ENCODE measurements at places on chromosomes 5 and 9. TPM values are rescaled to one million over a fixed set of nuclear protein-coding genes. Genes with fewer than 3 reads are reported as not detected.

GRCh38 chr9:85156652-85157051 lies 487.1 kb downstream of the NTRK2 start:
- no peak for DNase-seq
- H3K27ac ChIP-seq = no peak overlapping the region
- H3K36me3 ChIP-seq = no peaks in the 10 kb centered on the region
- no peak overlapping the region for H3K4me3 ChIP-seq

Gene SPINK4
- 0.38 TPM for total RNA-seq

Gene PCDHA13
- under 0.01 TPM for total RNA-seq

Gene ABITRAM
- 8.2 TPM for total RNA-seq

DNA sequence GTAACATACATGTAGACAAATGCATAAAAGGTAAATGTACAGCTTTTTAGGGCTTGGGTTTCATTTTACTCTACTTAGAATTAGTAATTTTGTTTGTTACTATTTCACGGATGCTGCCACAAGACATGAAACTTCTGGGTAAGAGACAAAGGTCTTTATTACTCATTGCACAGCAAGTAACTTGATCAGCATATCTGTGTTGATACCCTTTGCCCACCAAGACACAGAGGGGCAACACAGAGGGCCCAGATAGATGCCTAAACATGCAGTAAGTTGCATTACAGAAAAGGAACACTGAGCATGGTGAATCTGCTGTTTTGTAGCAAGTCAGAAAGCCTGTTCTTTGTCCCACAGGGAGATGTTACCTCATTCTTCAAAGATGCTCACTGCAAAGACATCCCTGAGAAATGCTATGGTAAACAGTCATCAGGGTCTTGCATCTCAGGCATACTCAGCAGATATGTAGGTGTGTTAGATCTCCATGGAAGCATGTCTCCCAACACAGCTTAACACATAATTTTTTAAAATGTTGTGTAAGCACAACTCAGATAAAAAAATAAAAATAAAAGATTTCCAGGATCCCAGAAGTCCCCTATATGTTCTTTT lies 10.3 kb downstream of the ITGA2 start:
- no peaks in the 10 kb centered on the region for H3K27me3 ChIP-seq
- no peak overlapping the region for H3K4me3 ChIP-seq
- no peaks in the 10 kb centered on the region for H3K36me3 ChIP-seq
- H3K4me1 ChIP-seq = no peaks in the 10 kb centered on the region
- H3K27ac ChIP-seq = no peak overlapping the region

DNA sequence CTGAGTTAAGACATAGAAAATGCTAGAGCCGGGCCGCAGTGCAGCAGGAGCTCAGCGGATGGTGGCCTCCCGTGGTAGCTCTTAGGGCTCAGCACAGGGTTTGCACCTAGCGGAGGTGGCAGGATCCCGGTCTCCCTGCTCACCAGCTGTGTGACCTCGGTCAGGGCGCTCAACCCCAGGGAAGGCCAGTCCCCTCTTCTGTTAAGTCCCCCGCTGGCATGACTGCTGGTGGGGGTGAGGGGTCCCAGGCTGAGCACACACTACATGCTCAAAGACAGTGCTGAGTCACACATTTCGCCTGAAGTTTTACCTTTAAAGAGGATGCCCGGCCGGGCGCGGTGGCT lies 39.0 kb downstream of the HRH2 start:
- H3K4me3 ChIP-seq = no peak overlapping the region
- H3K4me1 ChIP-seq = peaks cover 20% of the 10 kb centered on the region
- H3K27ac ChIP-seq = peak overlapping the region; percentile 46

DNA sequence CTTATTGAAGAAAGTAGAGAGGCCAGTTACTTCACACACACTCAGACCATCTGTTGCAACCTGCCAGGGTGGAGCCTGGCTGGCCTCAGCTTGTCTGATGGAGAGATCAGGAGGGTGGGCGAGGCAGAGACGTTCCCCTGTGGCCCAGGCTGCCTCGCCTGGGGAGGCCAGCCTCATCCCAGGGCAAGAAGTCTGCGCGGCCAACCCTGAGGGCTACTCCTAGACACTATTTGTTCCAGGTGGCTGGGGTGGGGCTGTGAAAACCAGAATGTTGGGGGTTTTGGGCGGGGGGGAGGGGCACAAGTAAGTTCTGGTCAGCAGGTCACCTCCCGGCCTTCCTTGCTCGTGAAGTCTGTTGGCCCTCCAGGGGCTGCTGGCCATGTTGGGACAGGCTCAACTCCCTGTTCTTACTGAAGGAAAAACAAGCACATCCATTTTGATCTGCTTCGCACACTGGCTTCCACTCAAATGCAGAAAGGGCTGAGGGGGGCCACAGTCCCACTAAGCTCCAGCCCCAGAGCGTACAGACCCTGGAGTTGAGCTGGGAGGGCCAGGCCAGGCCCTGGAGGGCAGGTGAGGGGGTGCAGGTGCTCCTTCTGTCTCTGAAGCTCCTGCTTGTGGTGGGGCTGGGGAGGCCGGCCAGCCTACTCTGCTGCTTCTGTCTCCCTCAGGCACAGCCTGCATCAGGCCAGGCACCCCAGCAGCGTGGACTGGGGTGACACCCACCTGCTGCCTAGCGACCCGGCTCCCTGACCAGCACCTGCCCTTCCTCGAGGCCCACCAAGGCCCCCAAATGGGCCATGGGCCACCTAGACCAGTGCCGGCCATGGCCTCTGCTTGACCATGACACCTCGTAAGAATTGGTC lies 46.6 kb downstream of the SECISBP2 start:
- no peak overlapping the region for H3K4me3 ChIP-seq
- H3K27me3 ChIP-seq = no peaks in the 10 kb centered on the region

DNA sequence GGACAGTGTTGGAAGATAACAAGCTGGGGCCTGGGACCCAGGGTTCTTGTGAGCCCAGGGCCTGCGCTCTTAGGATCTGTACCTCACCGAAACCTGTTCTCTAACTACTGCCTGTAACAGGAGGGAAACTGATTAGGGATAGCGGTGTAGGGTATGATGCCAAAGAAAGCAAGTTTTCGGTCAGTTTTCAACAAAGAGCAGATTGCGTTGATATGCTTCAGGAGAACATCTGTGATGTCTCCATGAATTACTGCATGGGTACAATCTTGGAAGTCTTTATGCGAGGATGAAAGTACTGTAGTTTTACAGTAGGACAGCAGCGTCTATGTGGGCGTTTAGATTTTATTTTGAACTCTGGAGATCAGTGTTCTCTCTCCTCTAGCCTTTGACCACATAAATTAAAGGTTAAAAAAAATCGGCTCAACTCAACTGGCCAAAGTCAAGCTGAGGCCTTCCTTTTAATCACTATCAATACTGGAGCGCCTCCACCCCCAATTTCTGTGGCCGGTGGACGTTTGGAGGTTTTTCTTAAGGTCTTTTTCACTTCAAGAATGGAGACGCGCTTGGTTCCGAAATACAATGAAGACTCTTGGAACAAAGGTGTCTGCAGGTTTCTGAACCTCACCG lies 3.0 kb downstream of the NFIL3 start:
- H3K4me3 ChIP-seq = peak overlapping the region; percentile 83
- H3K36me3 ChIP-seq = no peaks in the 10 kb centered on the region
- no peak for DNase-seq
- peaks cover 53% of the 10 kb centered on the region for H3K27me3 ChIP-seq
- H3K27ac ChIP-seq = no peak overlapping the region

DNA sequence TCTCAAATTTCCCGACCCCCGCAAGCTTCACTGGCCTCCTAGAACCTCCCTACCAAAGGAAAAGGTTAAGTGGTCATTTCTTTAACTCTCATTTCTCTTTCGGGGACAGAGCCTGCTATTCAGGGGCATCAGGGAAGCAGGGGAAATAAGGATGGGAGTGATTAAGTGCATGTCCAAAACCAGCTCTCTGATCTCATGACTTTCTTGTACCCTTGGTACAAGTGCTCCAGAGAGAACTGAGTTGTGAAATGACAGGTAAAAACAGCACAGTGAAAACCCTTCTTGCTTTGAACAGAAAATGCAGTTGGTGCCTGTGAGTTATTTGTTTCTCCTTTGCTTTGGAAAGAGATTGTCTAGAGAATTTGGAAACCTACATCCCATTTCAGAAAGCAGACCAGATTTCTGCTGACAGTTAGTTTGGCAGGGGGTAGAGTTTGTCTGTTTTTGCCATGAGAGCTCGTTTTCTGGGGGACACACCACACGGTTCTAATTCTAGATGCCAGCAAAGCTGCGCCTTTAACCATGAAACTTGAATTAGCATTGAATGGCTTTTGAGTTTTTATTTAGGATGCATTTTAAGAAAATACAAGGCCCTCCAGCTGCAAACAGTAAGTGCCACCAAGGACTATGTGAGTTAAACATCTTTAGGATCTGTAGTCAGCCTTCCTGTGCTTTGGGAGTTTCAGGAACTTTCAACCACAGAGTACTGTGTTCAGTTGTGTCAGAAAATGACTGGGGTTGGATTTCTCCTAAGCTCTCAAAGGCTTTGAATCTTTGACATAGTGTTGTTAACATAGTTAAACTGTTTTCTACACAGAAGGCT lies 161.7 kb upstream of the LHFPL2 start:
- H3K36me3 ChIP-seq = no peaks in the 10 kb centered on the region
- no peak overlapping the region for H3K27ac ChIP-seq
- H3K4me1 ChIP-seq = no peaks in the 10 kb centered on the region
- H3K27me3 ChIP-seq = no peaks in the 10 kb centered on the region
- no peak overlapping the region for H3K4me3 ChIP-seq

GRCh38 chr5:1723476-1723875 lies 76.2 kb downstream of the MRPL36 start:
- H3K27me3 ChIP-seq = peaks cover 38% of the 10 kb centered on the region
- no peak overlapping the region for H3K4me3 ChIP-seq
- H3K27ac ChIP-seq = no peak overlapping the region
- H3K36me3 ChIP-seq = no peaks in the 10 kb centered on the region
- no peak for DNase-seq
- no peaks in the 10 kb centered on the region for H3K4me1 ChIP-seq

DNA sequence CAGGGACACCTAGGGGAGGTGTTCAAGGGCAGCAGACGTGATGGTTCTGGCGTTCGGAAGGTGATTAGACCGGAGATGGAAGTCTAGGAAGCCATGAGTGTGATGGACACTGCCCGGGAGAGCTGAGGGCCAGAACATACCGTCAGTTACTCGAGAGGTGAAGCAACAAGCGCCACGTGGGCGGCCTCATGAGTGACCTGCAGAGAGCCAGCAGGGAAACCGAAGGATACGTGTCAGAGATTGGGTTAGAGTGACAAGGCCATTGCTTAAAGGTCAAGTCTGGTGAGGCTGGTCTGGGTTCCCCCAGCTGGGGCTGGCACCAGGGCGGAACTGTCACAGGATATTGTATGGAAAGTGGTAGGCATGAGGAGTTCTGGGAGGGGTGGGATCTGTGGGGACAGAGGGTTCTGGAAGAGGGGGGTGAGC lies 60.0 kb downstream of the C9orf50 start:
- H3K27ac ChIP-seq = no peak overlapping the region
- DNase-seq = no peak
- peaks cover 29% of the 10 kb centered on the region for H3K4me1 ChIP-seq
- H3K36me3 ChIP-seq = no peaks in the 10 kb centered on the region
- H3K4me3 ChIP-seq = no peak overlapping the region
- H3K27me3 ChIP-seq = no peaks in the 10 kb centered on the region

DNA sequence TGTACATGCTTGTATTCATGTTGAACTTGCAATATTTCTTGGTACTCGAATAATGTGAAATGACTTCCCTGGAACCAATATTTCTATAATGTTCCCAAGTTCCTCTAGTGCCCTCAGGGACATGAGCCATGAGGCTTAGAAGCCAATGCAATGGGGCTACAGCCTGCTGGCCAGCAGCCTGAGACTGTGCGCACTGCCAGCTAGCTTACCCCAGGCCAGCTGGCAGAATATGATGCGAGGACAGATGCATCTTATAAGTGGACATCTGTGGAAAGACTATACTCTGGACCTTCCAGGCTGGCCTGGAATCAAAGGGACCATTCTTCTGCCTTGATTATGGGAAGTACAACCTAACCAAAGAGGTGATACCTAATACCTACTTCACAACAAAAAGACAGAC lies 1862.0 kb upstream of the ACO1 start:
- no peaks in the 10 kb centered on the region for H3K36me3 ChIP-seq
- H3K4me1 ChIP-seq = no peaks in the 10 kb centered on the region
- no peaks in the 10 kb centered on the region for H3K27me3 ChIP-seq
- no peak overlapping the region for H3K4me3 ChIP-seq
- no peak for DNase-seq

Gene CFAP90
- 0.76 TPM for total RNA-seq

DNA sequence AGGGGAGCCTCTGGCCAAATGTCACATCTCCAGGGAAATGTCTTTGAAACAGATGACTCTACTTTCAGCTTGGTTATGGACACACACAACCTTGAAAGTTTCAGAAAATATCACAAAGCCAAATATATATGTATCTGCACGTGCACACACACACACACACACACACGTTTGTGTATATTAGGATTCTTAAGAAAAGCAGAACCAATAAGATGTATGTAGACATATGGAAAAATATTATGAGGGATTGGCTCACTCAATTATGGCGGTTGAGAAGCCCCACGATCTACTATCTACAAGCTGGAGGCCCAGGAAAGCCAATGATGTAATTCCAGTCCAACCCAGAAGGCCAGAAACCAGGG lies 194.9 kb downstream of the PALM2AKAP2 start:
- no peaks in the 10 kb centered on the region for H3K36me3 ChIP-seq
- H3K27me3 ChIP-seq = no peaks in the 10 kb centered on the region
- H3K27ac ChIP-seq = no peak overlapping the region
- H3K4me1 ChIP-seq = no peaks in the 10 kb centered on the region
- DNase-seq = no peak
- no peak overlapping the region for H3K4me3 ChIP-seq

DNA sequence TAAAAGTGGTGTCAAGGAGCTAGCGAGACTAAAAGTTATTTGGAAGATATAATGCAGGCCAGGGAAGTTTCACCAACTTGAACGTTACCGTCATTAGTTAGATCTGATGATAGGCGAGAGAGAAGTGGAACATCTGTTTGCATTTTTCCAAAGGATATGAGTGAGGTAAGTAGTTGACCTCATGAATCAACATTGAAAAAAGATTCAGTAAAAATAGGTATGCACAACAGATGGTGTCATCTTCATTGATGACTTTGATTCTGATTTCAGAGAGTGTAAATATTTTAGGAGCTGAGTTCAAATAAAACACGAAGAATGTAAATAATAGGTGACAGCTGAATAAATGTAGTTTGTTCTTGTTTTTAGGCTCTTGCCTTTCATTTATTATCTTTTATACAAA lies 998.9 kb upstream of the CDH6 start:
- no peak overlapping the region for H3K4me3 ChIP-seq
- H3K4me1 ChIP-seq = no peaks in the 10 kb centered on the region
- H3K27me3 ChIP-seq = no peaks in the 10 kb centered on the region
- no peak for DNase-seq
- no peak overlapping the region for H3K27ac ChIP-seq

DNA sequence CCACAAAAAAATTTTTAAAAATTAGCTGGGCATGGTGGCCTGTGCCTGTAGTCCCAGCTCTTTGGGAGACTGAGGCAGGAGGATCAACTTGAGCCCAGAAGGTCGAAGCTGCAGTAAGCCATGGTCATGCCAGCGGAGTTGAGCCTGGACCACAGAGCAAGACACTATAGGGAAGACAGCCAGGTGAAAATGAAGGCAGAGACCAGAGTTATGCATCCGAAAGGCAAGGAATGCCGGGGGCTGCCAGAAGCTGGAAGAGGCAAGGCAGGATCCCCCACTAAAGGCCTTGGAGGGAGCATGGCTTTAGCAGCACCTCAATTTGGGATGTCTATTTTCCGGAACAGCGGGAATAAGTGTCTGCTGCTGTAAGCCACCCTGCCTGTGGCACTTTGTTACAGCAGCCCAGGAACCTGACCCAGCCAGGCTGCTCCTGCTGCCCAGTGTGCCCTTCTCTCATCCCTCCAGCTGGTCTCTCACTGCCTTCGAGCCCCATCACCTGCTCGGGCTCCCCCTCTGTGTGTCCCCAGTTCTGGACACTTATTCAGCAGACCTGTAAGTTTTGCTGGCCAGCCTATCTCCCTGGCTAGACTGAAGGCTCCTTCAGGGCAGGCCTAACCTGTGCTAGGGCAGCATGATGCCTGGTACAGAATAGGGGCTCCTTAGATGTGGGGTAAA lies 16.8 kb upstream of the JADE2 start:
- H3K27ac ChIP-seq = no peak overlapping the region
- H3K4me1 ChIP-seq = peaks cover 7% of the 10 kb centered on the region

Data from thymus (tissue), 14 donors.